ENCODE measurements at places on chromosomes 12 and 14. TPM values are rescaled to one million over a fixed set of nuclear protein-coding genes. Genes with fewer than 3 reads are reported as not detected.

Gene GNB3
- total RNA-seq = 1.5 TPM

Gene CD4
- total RNA-seq = 279 TPM

Gene SSTR1
- total RNA-seq = not detected

Gene CCDC196
- total RNA-seq = not detected

Gene DPPA3
- not detected for total RNA-seq

Gene RAB21
- total RNA-seq = 70.8 TPM
